ENCODE measurements at places on chromosomes 16 and 17. TPM values are rescaled to one million over a fixed set of nuclear protein-coding genes. Genes with fewer than 3 reads are reported as not detected.

- no peak for DNase-seq
Measured at GRCh38 chr16:47970291-47970931, 185.4 kb downstream of the ABCC12 start.

DNA sequence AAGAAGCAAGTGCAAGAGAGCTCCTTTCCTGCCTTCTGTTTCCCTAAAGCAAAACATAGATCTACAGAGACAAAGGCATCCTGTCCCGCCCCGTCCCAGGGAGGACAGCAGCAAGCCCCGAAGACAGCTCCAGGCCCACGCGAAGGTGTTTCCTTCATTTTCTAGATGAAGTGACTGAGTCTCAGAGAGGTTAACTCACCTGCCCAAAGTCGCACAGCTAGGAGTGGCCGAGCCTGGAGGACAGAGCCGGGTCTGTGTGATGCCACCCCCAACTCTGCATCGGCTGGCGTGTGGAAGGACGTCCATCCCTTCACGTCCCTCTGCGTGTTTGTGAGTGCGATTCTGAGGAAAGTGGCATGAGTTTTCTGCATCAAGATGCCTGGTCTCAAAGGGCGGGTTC lies 187.2 kb upstream of the CHMP6 start:
- DNase-seq = no peak

GRCh38 chr17:17525956-17526355 lies 29.8 kb upstream of the RASD1 start:
- DNase-seq = no peak

DNA sequence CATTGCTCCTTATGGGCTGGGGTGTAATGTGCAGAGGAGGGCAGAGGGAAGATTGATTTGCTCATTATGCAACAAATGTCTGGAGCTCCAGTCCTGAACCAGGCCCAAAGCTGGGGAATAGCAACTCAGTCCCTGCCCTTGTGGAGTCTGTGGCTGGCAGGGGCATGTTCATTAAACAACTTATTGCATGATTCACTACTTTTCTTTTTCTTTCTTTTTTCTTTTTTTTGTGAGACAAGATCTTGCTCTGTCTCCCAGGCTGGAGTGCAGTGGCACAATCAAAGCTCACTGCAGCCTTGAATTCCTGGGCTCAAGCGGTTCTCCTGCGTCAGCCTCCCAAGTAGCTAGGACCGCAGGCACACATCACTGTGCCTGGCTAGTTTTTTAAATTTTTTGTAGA lies 23.1 kb downstream of the MSI2 start:
- no peak for DNase-seq

DNA sequence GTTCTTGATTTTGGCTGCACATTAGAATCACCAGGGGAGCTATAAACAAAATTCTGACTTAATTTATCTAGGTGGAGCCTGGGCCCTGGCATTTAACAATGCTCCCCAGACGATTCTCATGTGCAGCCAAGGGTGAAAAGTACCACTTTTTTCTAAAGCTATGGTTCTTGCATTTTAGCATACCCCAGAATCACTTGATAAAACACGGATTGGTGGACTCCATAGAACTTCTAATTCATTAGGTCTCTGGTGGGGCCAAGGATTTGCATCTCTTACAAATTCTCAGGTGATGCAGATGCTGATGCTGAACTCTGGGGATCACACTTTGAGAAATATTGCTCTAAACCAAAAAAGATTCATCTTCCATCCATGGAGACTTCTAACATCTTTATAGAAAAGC lies 74.5 kb downstream of the RPGRIP1L start:
- no peak for DNase-seq

DNA sequence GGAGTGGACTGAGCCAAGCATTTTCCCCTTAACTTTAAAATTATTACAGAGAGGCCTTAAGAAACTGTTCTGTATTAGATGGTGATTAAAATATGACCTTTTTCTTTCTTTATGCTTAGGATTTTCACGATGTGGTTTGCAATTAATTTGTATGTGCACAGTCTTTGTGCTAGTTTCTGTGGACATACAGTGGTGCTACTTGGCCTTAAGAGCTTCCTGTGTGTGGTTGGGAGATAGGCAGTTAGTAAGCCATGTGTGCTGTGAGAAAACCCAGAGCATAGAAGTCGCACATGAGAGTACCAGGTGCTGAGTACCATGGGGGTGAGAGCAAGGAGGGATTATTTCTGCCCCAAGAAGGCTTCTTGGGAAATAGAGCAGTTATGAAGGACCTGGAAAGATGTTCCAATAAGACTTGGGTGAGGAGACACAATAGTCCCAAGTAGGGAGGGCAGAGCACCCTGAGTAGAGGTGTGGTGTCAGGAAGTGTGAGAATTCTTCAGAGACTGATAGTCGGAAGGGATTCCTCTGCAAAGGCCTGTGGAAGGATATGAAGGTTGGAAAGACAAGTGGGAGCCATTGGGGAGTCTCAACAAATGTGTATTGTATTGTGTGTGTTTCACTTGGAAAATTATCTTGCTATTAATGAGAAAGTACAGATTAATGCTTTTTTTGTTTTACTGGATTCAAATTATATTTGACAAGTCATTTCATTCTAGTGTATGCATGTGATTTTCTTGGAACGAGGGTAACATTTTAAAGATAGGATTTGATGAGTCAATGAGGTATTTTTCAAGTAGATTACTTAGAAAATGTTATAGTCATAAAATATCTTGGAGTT lies 239.9 kb downstream of the PRKCA start:
- DNase-seq = no peak

DNA sequence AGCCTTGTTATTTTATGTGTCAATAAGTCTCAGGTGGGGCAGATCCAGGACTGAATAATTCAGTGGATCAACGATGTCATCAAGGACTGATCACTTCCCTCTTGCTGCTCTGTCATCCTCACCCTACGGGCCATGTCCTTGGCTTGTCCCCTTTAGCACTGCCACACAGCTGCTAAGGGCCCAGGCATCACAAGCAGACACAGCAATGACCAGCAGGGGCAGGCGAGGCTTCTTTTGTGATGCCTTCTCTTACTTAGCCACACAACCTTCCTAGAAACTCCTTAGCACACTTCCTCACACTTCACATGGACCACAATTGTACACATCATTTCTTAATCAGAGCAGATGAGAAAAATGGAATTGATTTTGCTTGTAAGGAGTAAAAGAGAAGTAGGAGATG lies 356.3 kb upstream of the SOX9 start:
- DNase-seq = no peak

GRCh38 chr16:68719993-68720489 lies 17.1 kb upstream of the CDH1 start:
- no peak for DNase-seq

DNA sequence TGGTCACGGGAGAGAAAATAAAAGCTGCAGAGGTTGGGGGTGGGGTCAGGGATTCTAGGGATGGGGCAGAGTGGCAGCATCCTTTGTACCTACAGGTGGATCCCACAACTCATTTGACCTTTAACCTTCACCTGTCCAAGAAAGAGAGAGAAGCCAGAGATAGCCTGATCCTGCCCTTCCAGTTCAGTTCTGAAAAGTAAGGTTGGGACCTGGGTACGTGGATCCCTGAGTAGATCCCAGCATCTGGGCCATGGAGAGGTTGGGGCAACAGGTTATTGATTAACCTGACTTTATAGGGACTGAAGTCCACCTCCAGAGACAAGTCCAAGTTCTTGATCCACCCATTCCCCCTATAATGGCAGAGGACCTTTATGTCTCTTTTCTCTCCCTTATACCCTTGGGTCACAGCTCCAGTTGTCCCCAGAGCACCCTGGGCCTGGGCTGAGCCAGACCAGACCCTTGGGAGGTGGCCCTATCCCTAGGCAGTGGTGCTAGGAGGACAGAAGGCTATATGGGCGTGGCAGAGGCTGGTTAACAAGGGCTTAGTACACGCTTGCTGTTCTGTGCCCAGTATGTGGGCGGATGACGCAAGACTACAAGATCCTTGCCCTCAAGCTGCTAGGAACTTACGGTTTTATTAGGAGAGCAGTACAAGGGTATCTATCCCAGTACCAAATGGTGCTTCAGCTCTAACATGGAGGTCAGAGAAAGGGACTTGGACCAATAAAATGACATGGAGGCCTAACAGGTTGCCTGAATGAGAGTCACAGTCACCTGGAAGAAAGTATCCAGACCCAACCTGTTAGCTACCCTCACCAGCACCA lies 3.3 kb downstream of the CLDN7 start:
- no peak for DNase-seq

DNA sequence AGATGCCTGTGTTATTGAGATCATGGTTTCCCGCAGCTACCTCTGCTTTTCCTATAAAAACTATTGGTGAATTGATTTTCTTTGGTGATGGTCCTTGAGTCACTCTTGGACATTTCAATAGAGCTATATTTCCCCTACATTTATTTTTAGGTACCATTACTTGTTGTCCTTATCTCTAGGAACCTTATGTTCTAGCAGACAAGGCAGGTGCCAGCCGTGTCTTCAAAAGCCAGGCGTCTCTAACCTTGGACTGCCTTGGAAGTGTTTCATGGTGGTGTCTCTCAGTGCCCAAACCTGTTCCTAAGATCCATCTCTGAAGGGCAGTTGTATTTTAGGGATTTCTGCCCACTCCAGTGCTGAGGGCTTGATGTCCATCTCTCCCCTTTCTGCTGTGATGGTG lies 77.4 kb upstream of the CLEC18A start:
- no peak for DNase-seq

- no peak for DNase-seq
Measured at GRCh38 chr17:31582151-31582907, 190.9 kb downstream of the RAB11FIP4 start.

The TAOK2 gene
- total RNA-seq = 42.6 TPM

The CHD3 gene
- total RNA-seq = 277 TPM

The ITGB4 gene
- total RNA-seq = 1.5 TPM

The CASKIN1 gene
- 0.13 TPM for total RNA-seq
